ENCODE measurements at places on chromosomes 11 and 22.
A peak's percentile ranks its signal among the peaks of the same experiment; 100 is the strongest.

GRCh38 chr11:35602160-35602793, 16.0 kb upstream of the FJX1 start:
- no peak for DNase-seq

DNA sequence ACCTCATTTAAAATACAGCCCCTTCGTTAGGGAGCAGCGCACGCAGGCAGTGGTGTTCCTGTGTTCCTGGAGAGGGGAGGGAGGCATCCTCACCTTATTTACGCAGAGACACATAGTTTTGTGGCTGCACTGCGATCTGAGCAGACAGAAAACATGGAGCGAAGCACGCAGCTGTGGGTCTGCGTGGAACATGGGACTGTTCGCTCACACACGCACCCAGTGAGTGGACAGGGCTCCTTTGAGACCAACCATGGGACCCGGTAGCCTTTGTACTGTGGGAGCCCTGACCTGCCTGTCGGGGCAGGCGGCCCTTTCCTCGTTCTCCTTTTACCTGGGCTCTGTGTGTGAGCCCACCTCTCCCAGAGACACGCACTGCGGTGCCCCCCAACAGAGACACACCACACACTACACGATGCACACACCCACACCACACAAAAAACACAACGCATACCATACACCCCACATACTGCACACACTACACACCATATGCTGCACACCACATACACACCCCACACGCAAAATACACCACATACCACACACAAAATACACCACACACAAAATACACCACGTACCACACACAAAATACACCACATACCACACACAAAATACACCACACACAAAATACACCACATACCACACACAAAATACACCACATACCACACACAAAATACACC, 1245.7 kb downstream of the BRD1 start:
- DNase-seq = no peak

DNA sequence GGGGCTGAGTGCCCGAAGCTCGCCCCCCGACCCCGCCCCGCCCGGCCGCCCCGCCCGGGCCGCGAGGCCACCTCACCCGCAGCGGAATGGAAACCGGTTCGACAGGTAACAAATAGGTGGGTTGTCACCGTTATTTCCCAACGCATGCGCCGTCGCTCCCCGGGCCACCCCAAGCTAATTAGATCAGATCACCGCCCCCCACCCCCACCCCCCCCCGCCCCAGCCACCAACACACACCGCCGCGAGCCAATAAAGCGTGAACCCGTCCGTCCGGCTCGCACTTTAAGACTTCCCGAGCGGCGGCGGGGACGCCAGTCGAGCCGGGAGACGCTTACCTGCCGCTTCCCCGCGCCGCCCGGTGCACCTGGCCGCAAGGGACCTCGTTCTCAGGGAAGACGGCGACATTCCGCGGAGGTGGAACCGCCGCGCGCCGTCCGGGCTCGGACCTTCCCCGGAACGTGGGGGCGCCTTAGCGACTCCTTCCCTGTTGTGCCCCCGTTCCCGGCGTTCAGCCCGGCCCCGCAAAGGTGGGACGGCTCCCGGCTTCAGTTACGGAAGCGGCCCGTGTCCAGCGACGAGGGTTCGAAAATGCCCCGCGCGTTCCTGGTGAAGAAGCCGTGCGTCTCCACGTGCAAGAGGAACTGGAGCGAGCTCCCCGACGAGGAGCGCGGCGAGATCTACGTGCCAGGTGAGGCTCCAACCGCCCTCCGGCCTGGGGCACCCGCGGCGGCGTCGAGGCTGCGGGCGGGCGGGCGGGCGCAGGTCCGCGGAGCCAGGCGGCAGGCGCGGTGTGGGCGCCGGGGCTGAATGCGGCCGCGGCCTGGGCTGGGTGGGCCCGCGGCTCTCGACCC, at the start of gene OVOL1:
Gene OVOL1, plus strand, starts transcription at position 278 of the 851 bp plus-strand sequence. Its CDS starts 311 bp downstream, at position 589.
- no peak for DNase-seq

DNA sequence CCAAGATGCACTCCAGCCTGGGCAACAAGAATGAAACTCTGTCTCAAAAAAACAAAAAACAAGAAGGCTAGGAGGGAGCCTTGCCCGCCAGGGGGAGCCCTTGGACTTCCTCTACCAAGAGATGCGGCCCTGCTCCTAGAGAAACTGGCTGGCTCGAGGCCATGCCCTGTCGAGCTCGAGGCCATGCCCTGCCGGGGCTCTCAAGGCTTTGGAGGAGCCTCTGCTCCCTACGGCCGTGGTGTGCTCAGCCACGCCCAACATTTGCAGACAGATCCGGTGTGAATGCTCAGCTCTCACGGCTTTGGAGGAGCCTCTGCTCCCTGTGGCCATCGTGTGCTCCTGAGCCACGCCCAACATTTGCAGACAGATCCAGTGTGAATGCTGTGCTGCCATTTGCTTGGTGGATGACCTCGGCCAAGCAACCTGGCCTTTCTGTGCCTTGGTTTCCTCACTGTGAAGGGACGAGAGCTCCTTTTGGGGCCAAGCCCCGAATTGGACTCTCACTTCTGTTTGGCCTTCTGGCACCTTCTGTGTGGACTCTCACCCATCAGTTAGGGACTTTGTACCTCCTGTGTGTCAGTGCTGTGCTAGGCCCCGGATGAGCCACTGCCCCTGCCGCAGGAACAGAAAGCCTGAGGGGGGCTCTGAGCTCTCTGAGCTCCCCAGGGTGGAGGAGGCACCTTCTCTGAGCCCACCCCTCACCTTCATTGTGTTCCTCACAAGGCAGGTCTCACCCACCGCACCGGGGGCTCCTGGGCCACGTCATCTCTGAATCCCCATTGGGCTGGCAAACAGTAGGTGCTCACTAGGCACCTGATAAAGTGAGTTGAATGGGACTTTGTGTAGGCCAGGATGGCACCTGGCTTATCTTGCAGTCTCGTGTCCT, 14.1 kb downstream of the C11orf24 start:
- peak; percentile 76 for DNase-seq

DNA sequence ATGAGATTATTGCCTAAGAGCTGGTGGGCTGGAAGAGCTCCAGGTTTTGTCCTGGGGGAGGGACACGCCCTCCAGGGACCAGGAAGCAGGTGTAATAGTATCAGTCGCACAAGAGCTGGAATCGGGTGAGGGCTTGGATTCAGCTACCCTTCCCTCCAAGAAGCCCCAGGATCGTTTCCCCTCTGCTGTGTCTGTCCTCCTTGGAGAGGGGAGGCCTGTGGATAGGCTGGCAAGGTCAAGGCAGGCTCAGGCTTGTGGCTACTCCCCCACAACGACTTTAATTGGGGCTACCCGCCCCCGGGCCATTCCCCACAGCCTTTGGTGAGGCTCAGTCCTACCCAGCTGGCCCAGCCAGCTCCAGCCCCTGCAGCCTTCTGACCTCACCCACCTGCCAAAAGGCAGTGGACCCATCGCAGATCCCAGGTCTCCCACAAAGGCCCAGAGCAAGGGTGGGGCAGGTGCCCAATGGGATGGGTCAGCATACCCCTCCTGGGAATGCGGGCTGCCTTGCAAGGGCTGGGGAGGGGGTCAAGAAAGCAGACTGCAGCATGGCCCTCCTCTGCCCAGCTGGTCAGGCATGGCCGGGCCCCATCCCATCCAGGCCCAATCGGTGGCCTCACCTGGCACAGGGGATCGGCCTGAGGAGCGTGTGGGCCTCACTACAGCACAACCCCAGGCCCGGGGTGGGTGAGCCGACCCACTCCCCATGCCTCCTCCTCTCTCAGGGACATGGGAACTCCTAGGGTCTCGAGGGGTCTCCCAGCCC, 1.0 kb downstream of the CTSD start:
- DNase-seq = no peak

- DNase-seq = no peak
Observed at GRCh38 chr11:128865490-128865889, 1.6 kb downstream of the KCNJ1 start.

GRCh38 chr11:127390465-127390864, 389.9 kb upstream of the KIRREL3 start:
- DNase-seq = no peak

DNA sequence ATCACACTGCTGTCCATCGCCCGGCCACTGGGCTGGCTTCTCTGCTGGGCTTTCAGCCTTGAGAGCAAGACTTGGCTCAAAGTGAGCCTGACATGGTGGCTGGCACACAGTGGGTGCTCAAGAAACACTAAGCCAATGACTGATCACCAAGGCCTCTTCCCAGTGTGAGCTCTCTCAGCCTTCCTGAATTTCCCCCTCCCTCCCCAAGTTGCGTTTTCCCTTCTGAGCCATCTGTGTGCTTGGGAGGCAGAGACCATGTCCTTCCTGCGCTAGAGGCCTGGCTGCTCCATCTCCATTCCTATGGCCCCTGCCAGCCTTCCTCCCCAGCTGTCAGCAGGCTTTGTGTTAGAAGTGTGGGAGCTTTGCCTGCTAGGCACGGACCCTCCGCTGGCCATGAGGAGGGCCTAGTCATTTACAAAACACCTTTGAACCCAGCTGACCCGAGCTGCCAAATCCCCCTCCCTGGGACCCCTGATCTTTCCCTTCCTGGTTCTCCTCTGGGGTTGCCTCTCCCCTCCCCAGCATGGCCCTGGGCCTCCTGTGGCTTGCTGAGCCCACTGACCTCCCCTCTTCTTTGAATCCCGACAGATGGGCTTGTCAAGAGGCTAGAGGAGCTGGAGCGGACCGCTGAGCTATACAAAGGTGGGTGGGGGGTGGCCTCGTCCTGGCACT, 13.2 kb downstream of the PICK1 start:
- no peak for DNase-seq

DNA sequence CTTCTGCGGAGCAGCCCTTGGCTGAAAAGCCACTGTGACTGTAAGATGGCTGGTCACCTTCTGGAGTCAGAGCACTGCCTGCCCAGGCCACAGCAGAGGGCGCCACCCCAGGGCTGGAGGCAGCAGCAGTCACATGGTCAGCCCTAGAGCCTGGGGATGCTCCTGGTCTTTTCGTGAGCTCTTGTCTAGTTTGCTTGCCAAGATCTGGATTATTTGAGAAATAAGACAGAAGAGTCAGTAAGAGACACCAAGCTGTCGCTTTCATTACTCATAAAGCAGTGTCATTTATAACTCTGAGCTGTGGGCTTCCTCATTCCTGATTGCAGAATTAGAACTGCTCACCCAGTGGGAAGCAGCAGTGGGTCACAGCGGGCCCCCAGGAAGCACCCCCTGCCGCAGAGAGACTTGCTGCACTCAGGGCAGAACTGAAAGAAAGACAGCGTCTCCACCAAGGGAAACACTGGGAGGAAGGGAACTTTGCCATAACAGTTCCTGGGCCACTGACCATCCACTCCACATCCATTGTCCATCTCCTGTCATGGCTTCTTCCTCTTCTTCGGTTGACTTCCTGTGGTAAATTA, 56.7 kb downstream of the PPP6R2 start:
- no peak for DNase-seq

- peak; percentile 55 for DNase-seq
Observed at GRCh38 chr11:119093942-119094815, 7.5 kb downstream of the DPAGT1 start.

- no peak for DNase-seq
Observed at GRCh38 chr11:21710809-21711208, 482.1 kb upstream of the ANO5 start.

GRCh38 chr11:128501632-128502549, 85.5 kb downstream of the ETS1 start:
- no peak for DNase-seq

DNA sequence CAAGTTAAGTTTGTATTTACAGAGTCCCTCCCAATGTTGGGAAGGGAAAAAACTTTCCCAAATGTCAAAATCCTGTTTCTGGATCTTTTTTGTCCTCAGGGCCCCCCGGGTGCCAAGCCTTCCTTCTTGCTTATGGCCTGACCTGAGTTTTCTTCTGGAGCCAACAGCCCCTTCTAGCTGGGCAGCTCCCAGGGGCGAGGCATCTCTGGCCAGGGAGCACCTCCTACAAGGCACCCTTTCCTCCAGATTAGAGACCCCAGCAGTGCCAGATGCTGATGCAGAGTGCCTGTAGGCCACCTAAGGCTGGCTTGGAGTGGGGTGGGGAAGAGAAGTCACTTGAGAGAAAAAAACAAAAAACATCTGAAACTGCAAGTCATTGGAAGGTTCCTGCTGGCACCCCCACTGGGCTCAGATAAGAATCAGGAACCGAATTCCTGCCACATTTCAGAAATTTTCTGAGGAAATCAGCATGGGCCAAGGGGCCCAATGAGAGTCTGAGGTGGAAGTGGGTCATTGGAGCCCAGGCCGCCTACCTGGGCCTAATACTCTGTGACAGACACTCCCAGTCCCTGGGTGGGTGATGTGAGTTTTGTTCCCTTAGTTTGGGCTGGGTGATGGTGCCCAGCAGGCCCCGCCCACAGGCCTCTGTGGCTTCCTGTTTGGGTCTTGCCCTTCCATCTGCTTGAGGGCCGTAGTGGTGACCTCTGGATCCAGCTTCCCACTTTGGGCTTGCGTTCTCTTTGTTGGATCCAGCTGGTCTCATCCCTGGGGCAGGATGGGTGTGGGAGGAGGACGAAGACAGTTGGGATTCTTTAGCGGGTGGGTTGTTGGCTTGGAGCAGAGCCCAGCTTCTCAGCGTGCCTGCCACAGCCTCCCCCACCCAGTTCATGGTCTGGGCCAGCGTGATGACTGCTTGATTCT, 40.6 kb downstream of the PARVA start:
- no peak for DNase-seq

DNA sequence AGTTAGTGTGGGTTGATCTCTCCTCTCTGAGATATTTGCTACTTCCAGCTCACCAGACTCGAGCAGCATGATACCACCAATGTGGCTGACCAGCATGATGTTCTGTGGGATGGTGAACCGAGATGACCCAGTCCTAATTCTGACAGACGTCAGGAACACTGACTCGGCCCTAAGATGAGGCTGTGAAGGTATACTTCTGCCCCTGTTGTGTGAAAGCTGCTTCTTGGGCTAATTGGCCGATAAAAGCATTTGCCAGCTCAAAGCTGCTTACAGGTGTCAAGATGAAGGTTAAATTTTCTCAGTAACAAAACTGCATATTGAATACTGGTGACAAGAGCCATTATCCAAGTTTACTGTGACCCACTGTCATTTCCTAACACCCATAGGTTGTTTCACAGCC, 151.4 kb downstream of the BRD1 start:
- no peak for DNase-seq

GRCh38 chr11:12441231-12441861, 64.0 kb downstream of the PARVA start:
- no peak for DNase-seq

DNA sequence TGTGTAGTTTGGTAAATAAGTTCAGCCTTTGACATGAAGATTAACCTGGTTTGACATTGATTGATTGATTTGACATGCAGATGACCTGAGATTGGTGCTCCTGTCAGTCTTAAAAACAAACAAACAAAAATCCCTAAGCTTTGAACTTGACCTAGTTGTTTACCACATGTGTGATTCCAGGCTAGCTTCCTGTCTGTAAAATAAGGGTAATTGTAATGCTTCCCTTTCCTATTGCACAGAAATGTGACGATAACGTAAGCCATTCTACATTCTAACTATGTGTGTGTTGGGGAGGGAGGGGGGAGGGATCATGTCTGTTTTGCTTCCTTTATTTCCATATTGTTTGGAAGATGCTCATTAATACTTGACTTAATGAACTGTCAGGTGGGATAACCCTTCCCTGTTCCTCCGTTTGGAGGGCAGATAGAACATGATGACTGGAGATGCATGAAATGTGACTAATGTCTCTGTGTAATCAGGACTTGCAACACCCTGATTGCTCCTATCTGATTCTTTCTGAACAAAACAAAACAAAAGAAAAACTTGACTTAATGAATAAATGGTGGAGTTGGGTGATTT, 106.1 kb upstream of the CLMP start:
- no peak for DNase-seq
